ENCODE measurements at places on chromosomes 1 and 21. TPM values are rescaled to one million over a fixed set of nuclear protein-coding genes. Genes with fewer than 3 reads are reported as not detected.

CYP4A11 gene
- not detected for total RNA-seq

RWDD3 gene
- total RNA-seq, result 17.0 TPM

TTC22 gene
- total RNA-seq, result 7.0 TPM

DAB1 gene
- 7.2 TPM for total RNA-seq

TRPM2 gene
- total RNA-seq, result 0.05 TPM

CTSS gene
- total RNA-seq, result 18.1 TPM

CNIH3 gene
- total RNA-seq, result 4.5 TPM

CYP4X1 gene
- total RNA-seq, result 0.31 TPM

VAV3 gene
- total RNA-seq, result 10.0 TPM

RNF2 gene
- 17.6 TPM for total RNA-seq

C1QB gene
- not detected for total RNA-seq
